ENCODE measurements at places on chromosomes 5 and 9.
A peak's percentile ranks its signal among the peaks of the same experiment; 100 is the strongest.

- DNase-seq, result no peak
Measured at GRCh38 chr5:134106991-134107701, 7.3 kb upstream of the TCF7 start.

GRCh38 chr5:53479045-53479589 is 1.3 kb upstream of the FST start:
- no peak for DNase-seq

GRCh38 chr5:16593013-16593412 is 23.8 kb downstream of the RETREG1 start:
- peak; percentile 50 for DNase-seq

- no peak for DNase-seq
Measured at GRCh38 chr5:139543423-139543991, 17.6 kb upstream of the UBE2D2 start.

DNA sequence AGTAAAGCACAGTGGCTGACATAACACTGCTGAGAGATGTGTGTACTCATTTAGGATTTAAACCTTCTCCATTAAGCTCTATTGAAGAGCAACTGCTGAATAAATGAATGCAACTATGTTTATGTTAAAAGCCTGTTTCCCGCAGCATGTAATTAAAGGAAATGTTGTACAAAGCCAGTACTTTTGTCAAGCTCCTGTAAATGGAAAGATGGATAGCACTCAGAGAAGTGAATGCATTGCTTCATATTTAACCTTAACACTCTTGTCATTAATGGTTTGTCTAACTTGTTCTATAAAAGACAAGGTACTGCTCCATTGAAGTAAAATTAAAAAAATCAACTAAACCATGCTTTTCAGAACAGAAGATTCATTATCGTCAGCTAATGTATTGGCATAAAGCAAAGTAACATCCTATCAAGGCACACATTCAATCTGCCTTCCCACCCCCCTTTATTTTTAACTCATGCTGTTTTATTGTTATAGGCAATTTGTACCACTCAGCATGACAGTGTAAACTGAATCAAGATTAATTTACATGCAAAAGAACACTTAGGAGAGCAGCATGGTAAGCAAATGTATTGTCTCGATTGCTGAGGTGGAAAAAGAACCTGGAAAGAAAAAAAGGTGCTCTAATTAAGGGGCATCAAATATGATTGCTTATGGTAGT is 240.9 kb upstream of the TBCA start:
- peak; percentile 97 for DNase-seq

DNA sequence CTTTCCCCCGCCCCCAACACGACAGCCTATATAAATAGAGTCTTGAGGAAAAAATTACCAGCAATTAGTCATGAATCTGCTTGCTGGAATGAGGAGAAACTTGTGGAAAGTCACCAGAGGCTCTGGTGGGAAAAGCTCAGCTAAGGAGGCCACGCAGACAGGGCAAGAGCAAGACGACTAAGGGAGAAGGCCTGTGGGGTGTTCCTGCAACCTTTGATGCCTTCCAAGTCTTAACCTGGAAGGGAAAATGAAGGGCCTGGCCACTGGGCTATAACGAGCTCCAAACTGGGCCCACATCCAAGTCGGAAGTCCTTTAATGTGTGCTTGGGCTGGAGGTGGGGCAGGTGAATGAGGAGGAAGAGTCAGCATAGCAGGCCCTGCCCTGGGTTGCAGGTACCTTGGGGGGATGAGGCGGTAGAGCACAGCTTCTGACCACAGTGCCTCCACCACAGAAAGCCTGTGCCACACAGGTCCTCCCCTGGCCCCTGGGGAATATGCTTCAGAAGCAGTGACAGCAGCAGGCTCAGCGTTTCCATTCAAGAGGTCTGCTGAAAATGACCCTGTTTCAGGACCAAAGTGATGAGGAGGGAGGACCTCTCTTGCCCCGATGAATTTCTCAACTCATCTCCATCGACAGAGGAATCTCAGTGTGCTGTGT is 92.8 kb upstream of the LRRTM2 start:
- DNase-seq, result no peak

GRCh38 chr9:108618906-108619550 is 236.8 kb downstream of the ACTL7B start:
- DNase-seq, result no peak

- DNase-seq, result no peak
Measured at GRCh38 chr5:68416714-68417113, 201.2 kb downstream of the PIK3R1 start.

Data from NCI-H2081 (cell line).